ENCODE measurements at places on chromosomes 7 and 10.

DNA sequence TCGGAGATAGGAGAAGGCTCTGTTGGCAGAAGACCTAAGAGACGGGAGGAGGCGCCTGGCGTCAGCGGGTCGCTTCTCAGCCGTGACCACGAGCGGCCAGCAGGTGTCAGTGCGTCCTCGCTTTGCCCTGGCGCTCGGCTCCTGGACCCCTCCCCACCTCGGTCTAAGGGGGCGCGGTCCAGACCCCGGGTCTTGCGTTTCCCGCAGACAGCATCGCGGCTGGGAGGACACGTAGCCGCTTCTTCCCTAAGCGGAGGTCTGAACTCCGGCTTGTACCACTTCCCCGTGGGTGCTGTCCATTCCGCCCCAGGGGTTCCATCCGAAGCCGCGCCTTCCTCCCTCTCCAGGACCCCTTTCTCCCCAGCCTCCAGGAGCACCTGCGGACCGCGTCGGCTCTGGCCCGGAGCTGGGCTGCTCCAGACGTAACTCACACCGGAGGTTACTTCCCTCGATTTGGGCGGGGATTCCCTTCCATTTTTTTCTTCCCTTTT is 593 bp upstream of the ADRA2A start:
- peak; percentile 65 for DNase-seq

DNA sequence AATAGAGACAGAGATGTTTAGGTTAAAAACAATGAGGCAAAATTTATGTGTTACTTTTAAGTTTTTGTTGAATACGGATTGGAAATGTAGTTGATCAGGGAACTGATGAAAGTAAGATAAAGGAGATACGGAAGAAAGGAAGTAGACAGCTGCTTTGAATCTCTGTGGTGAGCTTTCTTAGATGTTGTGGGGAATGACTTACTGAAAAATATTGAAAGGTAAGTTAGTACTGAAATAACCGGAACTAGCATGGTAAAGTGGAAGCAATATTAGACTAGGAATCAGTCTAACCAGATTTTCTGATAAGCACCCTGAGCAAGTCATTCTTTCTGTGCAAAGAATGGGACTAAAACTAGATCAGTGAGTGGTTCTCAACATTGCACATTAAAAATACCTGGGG is 34.8 kb downstream of the LUC7L2 start:
- DNase-seq = no peak

DNA sequence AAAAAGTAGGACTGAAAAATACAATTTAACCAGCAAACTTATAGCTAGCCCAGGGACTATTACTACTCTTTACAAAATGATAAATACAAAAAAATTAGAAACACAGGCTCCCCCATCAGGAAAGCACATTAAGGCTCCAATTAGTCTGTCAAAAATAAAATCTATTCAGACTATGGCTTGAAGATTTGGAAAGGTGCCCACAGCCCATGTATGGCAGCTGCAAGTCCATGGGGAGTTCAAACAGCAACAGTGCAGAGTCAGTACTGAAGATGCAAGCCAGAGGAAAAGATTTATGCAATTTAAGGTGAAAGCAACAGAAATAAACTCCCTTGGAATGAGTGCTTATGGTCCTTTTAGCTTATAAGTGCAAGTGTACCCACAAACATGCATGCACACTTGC is 29.7 kb downstream of the IMMP2L start:
- no peak for DNase-seq

GRCh38 chr7:54260941-54261371 is 281.2 kb upstream of the VSTM2A start:
- no peak for DNase-seq

- DNase-seq = no peak
These were observed 168.4 kb upstream of the IMMP2L start for GRCh38 chr7:111730476-111731300.
